Cardiac fibroblast (primary cell): ENCODE measurements at places on chromosomes 7 and 10.

GRCh38 chr10:101225846-101226421, 3.3 kb downstream of the LBX1 start:
- no peak for DNase-seq

GRCh38 chr7:105707967-105708762, 126.9 kb upstream of the EFCAB10 start:
- DNase-seq = peak; percentile 5

DNA sequence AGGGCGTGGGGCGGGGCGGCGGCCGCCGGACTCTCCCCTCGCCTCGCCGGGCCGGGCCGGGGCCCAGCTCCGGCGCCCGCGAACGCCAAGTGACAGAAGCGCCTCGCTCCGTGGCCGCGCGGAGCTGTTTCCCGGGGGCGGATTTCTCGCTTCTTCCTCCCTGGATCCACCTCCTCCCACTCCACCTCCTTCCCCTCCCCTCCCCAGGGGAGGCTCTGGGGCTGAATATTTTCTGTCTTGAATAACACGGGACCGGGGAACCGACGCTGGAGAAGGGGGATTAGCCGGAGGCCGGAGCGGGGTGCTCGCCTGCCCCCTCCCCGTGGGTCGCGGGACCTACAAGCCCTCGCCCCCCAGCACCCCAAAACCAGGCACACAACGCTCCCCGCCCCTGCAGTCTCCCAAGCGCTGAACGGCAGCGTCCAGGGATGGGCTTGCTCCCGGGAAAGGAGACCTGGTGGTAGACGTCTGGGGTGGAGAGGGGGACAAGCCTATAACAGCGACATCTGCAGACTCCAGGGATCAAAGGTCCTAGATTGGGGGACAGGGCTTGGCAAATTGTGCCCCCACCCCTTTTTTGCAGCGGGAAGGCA, at the start of gene ARHGAP21:
Gene ARHGAP21 (minus strand): TSS at position 100 of the 593 bp plus-strand sequence. CDS start 1,988 bp downstream, outside the sequence.
- peak; percentile 88 for DNase-seq

- DNase-seq = no peak
Observed at GRCh38 chr7:40105879-40106473, 28.4 kb downstream of the MPLKIP start.

DNA sequence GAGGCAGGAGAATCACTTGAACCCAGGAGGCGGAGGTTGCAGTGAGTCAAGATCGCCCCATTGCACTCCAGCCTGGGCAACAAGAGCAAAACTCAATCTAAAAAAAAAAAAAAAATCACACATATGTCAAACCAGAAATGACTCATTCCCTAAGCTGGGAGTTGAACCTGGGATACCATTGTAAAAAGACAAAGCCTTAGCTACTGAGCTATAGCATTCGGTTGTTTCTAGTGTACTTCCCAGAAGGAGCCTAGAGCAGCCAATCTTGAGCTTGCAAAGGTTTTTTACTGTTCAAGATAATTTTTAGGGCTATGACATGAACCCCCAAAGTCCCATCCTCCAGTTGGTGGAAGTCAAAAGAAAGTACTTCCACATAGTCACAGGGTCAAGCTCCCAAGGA, 87.9 kb downstream of the ZNF467 start:
- peak; percentile 22 for DNase-seq

DNA sequence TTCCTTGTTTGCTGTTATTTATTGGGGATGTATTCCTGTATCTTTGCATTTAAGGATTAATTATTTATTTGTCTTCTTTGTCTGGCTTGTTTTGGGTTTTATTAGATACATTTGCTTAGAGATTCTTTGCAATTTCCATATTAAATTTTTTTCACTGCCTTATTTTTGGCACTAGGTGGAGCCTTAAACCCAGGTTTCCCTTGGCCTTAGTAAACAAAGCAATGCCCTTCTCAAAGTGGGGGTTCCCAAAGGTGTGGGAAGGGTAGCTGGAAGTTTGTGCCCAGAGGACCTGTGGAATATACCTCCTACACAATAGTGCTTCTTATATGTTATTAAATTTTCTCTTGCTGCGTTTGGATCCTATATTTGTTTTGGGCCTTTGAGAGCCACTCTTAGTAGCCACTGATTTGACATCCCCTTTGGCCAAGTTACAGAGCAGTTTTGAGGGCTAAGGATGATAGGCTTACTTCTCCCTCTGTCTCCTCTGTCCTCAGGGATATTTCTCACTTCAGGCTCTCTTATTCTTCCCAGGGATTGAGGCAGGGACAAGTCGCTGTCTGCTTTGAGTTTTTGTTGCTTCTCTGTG, 162.3 kb downstream of the ITGB1 start:
- peak; percentile 53 for DNase-seq

DNA sequence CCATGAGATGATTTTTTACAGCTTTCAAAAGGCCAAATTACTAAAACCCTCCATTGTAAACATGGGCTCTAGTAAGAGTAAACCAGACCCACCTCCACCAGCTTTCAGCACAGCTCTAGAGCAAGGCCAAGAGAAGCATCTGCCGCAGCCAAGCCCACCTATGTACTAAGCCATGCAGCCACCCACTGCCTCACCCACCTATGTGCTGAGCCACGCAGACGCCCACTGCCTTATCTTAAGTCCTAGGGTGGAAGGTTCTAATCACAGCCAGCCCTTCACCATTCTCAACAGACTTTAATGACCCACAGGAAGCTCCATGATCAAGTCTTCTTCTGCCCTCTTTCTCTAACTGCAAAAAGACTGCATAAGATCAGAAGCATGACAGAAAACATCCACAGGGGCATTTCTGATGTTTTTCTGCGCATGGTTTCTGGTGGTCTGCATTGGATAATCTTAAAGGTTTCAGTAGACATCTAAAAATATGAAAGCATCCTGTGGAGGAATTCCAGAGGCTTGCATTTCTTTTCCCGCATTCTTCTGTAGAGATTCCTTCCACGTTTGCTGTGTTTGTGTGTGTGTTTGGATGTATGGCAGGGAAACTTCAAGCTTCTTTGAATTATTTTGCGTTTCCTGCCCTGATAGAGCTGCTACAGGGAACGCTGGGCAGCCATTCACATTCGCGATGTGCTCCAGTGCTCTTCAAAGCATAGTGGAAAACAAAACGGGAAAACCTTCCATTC, 286.1 kb upstream of the KLF6 start:
- no peak for DNase-seq

DNA sequence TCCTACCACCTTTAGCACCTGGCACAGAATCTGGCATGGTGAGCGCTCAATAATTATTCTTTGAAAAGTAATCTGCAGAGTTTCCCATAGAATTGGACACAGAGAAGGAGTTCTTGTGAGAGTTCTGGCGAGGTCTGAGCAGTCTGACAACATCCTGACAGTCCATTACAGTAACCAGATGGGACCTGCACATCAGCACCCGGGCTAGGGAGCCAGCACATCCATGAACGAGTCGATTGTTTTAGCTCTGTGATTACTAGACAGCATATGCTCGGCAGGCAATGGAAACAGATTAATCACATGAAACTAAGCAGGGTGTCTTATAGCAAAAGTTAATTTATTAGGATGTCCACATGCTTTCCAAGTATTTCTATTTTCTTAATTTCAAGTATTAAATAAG, 96.7 kb downstream of the SEMA3D start:
- DNase-seq = peak; percentile 32

DNA sequence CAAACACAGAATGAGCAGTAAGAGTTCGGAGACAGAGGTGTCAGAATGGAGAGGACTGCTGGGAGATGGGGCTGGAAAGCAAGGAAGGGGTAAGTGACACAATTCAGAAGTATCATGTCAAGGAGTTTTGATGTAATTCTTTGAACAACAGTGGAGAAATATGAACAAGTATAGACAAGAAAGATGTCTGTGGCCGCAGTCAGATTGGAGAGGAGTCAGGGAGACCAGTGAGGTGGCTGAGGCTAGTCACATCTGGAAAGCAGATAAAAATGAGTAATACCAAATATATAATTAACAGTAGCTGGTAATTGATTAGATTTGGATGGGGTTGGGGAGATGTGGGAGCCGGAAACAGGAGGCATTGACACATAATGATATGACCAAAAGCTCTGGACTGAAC, 540.9 kb downstream of the SUGCT start:
- no peak for DNase-seq

GRCh38 chr10:46550795-46551700, 5.4 kb downstream of the GPRIN2 start:
- DNase-seq = no peak

- peak; percentile 35 for DNase-seq
Observed at GRCh38 chr7:55023841-55024505, 5.2 kb downstream of the EGFR start.

GRCh38 chr10:50541317-50541716, 82.4 kb downstream of the SGMS1 start:
- no peak for DNase-seq

DNA sequence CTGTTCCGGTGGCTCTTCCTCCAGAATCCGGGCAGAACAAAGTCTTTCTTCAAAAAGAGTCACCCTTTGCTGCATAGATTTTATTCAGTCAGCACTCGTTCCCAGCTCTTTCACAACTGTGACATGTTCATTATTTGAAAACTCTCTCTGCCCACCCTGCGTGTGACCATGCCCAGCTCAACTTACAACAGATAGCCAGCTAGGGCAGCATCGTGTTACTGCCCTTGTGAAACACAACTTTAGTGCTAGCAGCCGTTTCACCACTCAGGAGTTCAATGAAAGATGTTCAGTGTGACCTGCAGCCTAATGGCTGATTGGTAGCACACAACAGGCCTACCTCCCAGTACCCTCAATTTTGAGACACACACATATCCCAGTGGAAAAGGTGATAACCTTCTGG, 57.9 kb downstream of the ZNF438 start:
- DNase-seq = no peak

DNA sequence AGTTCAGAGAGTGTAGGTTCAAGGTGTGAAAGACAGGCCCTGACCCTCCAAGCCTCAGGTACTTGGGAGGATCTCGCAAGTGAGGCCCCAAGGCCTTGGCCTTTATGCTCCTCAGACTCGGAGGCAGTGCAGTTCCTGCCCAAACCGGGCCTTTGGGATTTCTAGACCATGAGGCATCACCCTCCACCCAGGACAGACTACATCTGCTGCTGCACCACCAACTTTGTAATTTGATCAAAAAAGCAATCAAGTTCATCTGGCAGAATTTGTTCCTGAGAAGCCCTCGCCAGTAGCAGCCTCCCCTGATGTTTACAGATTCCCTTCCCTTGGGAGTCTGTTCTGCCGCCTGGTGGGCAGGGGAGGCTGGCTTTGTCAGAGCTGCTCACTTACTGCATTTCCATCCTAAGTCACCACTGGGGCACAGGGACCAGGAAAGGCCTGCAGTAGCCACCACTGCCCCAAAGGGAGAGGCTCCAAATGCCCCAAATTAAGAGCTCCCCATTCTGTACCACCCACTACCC, 2.1 kb downstream of the CAMK2G start:
- no peak for DNase-seq
